ENCODE measurements at places on chromosomes 2 and 18.

- no peak for DNase-seq
Measured at GRCh38 chr2:239190921-239191885, 209.6 kb downstream of the HDAC4 start.

DNA sequence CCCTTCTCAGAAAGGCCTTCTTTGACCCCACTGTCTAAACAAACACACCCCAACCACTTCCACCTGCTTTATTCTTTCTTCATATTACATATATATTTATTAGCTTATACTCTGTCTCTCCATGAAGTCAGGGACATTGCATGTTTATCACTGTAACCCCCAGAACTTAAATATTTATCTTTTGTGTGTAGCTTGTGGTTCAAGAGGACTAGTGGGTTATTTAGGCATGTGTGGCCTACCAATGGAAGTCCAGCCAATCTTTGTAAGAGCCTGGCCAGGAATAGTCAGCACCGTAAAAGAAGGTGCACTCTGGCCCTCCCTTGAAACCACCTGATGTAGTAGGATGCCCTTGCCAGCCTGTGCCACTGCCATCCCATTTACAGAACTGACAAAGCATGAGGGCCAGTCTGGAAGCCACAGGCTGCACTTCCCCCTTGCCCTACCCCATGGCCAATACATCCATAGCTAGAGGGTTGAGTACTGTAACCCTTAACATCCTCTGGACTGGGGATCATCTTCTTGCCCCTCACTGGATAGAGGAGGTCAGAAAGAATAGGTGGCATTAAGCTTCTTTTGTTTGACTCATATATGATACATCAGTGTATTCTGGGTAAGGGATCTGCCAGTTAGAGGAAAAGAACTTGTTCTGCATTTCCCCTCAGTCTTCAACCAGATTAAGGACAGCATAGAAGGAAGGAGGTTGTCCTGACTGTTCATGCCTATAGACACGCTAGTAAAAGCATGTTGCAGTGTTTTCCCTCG, 4.9 kb downstream of the NEMP2 start:
- no peak for DNase-seq

GRCh38 chr2:46194856-46195255, 102.4 kb upstream of the EPAS1 start:
- no peak for DNase-seq

- DNase-seq = no peak
Measured at GRCh38 chr2:192228685-192229084, 34.0 kb upstream of the TMEFF2 start.

DNA sequence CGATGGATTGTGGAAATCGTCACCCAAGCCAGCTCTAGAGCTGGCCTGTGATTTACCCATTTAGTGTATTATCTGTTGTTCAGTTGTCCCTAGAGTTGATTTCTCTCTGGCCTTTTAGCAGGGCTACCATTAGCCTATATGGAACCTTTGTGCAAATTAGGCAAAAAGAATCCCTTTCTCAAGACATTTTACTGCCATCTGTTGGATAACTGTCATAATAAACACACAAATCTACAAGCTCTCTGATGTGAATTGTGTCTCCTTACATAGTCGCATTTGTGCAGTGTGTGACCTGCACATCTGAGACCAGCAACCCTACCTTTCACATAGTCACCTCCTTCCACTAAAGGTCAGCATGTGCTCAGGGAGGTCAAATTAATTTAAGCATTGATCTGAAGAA, 34.0 kb downstream of the LOXHD1 start:
- no peak for DNase-seq

- DNase-seq = no peak
Measured at GRCh38 chr18:21629089-21629832, 17.1 kb downstream of the SNRPD1 start.
